AG08395 (cell line): ENCODE measurements at places on chromosomes 4 and X.

GRCh38 chr4:104093247-104093646, 373.5 kb upstream of the TACR3 start:
- no peak for DNase-seq

DNA sequence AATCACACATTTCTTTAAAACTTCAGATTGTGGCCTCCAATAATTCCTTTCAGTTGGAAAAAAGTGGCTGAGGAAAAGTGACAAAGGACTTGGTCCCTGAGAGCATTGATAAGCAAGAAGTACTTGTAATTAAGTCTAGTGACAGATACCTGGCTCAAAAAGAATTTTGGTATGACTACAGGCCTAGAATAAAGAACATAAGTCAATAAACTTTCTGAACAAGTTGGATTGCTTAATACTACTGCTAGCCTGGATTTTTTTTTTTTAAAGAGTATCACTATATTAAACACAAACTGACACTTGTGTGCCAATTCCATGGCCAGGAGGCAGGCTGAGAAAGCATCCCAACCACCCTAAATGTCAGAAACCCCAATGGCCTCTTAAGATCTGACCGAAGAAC, 49.3 kb upstream of the PDGFC start:
- no peak for DNase-seq

- no peak for DNase-seq
Measured at GRCh38 chr4:108662629-108663028, 12.2 kb downstream of the OSTC start.

DNA sequence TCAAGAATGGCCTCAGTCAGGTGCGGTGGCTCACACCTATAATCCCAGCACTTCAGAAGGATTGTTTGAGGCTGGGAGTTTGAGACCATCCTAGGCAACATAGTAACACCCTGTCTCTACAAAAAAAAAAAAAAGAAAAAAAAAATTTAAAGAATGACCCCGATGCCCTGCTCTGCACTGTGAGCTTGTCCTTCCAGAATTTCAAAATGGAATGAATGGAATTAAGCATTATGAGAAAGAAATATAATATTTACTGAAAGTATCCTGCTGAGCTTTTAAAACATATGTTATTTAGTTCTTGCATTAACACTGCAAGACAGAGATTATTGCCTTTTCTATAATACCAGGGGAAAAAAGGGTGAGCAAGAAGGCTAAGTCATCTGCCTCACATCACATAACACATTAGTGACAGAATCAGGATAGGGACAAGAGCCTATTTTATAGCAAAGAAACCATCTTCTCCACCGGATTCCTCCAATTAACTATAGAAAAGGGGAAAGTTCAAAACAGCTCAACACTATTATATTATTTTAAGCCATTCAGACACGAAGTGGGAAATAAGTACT, 41.9 kb upstream of the GAB1 start:
- DNase-seq, result no peak

DNA sequence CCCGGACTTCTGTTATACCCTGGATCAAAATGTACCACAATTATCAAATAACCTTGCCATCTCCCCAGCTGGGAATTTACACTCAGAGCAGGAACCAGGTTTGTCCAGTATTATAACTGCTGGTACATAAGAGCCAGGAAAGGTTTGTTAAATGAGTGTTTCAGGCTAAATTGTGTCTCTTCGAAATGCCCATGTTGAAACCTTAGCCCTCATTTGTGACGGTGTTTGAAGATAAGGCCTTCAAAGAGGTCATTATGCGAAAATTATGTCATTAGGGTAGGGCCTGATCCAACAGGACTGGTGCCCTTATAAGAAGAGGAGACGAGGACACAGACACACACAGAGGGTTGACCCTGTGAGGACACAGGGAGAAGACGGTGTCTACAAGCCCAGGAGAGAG, 73.5 kb upstream of the DHRSX start:
- DNase-seq, result no peak

GRCh38 chr4:48047421-48047844, 30.9 kb downstream of the NIPAL1 start:
- no peak for DNase-seq

DNA sequence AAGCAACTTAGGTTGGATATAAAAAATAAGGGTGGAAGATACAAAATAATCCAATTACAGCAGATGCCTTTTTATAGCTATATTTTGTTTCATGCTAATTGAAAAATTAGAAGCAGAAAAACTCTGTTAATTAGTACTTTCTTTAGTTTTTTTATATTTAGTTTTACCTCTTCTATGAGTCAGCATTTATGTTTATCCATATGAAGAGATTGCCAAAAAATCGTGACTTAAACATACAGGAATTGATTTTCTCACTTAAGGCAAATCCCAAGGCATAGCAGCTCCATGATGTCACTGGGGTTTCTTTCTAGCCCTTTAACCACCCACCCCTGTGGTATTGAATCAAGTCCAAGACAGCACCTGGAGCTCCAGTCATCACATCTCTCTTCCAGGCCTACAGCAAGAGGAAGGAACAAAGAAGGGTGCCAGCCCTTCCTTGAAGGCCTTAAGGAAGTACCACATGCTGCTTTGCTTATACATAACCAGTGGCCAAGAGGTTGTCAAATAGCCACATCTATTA, 365.8 kb upstream of the TENM3 start:
- DNase-seq, result no peak
